ENCODE measurements at places on chromosomes 7 and 10.

- no peak for DNase-seq
Measured at GRCh38 chr10:1390200-1390599, 334.0 kb downstream of the WDR37 start.

DNA sequence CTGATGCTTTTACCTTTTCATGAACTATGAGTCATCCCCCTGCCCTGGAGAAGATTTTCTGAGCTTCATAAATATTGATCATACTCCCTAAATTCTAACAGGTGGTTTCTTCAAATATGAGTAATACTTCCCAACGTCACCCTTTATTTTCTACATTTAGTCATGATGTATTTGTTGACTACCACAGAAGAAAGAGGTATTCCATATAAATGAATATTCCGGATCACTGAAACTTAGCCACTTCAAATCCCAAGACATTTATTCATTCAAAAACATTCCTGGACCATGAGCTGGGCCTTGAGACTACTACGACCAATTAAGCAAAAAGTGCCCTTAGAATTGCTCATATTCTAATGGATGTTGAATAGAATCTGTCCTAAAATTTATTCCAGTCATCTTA lies 395.8 kb upstream of the NPVF start:
- no peak for DNase-seq

DNA sequence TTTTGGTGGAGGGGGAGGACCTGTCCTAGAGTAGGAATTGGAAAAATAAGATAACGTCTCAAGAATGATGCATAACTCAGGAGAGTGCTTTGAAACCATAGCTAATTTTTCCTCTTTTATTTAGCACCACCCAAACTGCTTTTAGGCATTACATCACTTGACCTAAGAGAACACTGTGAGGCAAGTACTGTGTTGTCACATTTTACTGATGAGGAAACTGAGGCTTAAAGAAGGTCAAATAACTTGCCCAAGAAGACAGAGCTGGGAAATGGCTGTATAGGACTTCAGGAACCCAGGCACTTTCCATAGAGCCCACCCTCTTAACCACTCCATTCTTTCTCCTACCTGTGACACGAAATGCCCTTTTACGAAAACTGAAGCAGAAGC lies 21.4 kb downstream of the ADRB1 start:
- DNase-seq = no peak

GRCh38 chr10:100075426-100076220 lies 6.0 kb downstream of the CPN1 start:
- DNase-seq = no peak

DNA sequence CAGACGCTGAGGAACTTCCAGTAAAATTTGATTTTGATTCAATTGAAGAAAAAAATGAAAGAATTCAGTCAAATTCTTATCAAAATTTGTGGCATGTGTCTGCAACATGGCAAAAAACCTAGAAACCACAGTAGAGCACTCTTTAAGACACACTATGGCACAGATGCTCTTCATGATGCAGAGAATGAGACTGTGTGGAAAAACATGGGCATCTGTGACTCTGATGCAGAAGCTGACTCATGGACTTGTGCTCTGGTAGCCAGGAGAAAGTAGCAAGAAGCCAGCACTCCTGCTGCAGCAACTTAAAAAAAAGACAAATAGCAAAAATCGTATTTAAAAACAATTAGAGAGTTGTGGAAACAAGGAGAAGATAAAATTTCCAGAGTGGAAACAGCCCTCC lies 8.9 kb upstream of the KCNK18 start:
- no peak for DNase-seq

DNA sequence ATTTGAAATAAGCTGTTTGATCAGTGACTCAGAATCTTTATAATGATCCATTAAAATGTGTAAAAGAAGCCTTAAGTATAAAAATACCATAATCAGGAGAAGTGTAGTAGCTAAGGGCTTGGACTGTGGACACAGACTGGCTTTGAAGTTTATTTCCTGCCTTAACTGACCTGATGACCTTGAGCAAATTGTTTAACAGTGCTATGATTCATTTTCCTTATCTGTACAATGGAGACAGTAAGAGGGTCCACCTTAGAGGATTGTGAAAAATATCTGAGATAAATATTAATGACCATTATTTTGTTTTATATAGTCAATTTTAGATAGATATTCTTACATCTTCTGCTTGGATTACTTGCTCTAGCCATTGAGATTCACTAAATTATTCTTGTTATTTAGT lies 13.3 kb upstream of the RPA3 start:
- no peak for DNase-seq

DNA sequence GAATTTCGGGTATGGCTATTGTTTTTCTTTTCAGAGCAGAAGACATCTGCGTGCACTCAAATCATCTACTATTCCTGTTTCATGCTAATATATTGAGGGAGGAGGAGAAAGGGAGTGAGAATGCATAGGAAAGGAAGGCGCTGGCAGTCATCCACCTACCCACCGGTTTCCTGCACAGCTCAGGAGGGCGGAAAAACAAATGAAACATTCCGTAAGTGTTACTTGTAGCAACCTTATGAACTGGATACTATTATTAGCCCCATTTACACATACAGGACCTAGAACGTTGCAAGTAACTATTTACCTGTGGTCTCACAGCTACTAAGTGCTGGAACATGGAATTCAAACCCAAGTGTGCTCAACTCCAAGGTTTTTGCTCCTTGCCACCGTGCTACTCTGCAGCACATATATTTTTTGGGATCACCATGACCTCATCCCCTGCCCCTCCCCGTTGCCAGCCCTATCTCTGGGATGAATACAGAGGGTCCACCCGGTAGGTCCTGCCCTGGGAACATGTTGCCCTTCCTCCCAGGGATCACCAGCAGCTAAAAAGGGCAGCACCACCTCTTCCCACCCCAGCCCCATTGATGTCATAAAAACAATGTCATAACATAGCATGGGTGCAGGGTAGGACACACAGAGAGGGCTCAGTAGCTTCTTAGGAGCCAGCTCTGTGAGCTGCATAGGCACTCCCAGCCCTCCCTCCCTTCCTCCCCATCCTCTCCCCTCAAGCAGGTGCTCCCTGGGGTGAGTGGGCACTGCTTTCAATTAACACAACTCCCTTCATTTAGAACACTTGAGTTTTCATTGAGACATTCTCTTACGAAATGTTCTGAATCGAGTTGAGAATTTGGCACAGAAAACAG lies 16.9 kb downstream of the GFRA1 start:
- DNase-seq = no peak

GRCh38 chr10:128300290-128300824 lies 174.1 kb upstream of the MKI67 start:
- DNase-seq = no peak

DNA sequence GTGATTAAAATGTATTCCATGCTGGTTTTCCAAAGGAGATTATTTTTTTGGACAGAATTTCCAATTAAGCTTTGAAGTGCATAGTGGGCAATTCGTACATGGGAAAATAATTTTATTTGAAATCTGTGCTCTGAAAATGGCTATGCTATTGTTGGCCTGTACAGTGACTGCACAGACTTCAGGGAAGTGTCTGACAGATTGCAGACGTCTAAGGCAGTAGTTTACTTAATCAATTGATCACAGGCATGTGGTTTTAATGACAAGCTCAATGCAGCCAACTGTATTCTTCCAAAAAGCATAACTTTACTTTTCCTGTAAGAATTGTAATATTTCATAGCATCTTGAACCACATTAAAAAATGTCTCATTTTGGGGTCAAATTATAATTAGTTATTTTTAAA lies 102.0 kb downstream of the SEMA3C start:
- DNase-seq = no peak

DNA sequence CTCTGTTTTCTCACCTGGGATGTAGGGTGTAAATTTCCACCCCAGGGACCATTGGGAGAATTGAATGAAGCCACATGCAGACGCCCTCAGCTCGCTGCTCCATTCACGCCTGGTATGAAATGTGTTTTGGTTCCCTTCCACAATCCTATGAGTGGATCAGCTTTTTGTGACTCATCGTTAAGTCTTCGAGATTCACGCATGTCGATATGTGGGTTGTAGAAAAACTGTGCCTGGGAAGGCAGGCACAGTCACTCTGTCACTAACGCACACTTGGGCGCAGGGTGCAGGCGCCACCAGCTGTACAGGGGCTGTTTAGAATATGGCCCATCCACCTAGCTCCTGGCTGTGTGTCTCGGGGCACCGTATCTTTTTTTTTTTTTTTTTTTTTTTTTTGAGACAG lies 64.2 kb upstream of the SH2B2 start:
- DNase-seq = no peak
